ENCODE measurements at places on chromosomes 5 and 9.

DNA sequence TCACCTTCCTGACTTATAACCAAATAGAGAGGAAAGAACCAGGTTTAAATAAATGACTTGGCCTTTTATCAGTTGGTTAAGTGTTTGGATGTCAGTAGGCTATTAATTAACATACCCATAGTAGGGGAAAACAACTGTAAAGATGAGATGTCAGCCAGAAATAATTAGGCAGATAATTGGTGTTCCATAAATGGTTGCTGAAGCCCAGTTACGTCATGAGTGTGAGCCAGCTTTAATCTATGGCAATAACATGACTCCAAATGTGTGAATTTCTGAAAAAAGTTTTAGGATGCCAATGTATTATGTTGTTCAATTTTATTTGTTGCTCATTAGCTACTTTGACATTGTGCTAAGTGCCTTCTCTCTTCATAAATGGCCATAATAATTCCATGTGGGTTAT lies 180.5 kb downstream of the FBXL7 start:
- no peak for DNase-seq
- no peak overlapping the region for H3K4me3 ChIP-seq

DNA sequence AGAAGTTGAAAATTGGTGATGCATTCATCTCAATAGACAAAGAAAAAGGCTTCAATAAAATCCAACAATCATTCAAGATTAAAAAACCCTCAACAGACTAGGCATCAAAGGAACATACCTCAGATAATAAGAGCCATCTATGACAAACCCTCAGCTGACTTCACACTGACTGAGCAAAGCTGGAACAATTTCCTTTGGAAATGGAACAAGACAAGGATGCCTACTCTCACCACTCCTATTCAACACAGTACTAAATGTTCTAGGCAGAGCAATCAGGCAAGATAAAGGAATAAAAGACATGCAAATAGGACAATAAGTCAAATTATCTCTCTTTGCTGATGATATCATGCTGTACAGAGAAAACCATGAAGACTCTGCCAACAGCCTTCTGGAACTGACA lies 1188.1 kb downstream of the DTWD2 start:
- H3K4me3 ChIP-seq, result no peak overlapping the region
- H3K27ac ChIP-seq, result no peak overlapping the region
- H3K4me1 ChIP-seq, result no peaks in the 10 kb centered on the region
- no peaks in the 10 kb centered on the region for H3K27me3 ChIP-seq
- DNase-seq, result no peak
- no peaks in the 10 kb centered on the region for H3K36me3 ChIP-seq

DNA sequence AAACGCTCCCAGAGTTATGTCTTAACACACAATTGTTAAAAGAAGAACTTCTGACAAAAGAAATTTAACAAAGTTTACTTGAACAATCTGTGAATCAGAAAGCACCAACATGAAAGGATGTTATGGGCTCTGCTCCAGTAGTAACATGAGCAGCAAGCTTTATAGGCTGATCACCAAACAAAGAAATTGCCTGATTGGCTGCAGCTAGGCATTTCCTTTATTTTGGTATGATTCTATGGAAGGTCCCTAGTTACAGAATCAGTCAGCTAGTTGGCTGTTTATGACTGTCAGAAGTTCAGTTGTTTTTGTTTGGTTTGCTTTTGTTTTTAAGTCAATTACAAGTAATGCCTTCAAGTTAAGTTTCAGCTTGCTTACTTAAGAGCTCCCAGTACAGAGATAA lies 102.4 kb upstream of the SMC2 start:
- H3K36me3 ChIP-seq, result no peaks in the 10 kb centered on the region
- H3K27me3 ChIP-seq, result no peaks in the 10 kb centered on the region
- no peak for DNase-seq
- H3K4me1 ChIP-seq, result no peaks in the 10 kb centered on the region
- no peak overlapping the region for H3K4me3 ChIP-seq

DNA sequence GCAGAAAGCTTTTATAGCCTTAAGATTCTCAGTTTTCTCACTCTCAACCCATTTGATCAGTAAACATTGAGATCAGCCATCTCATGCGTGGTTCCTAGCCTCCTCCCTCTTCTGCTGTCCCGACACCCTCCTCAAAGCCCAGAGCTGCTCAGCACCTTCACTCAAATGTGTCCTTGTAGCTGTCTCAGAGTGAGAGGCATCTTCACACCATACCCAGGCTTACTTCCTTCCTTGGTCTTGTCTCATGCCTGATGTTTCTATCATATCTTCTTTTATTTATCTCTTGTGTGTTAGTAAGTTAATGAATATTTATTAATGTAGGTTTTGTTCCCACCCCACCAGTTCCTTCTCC lies 72.4 kb upstream of the SNX2 start:
- no peaks in the 10 kb centered on the region for H3K27me3 ChIP-seq
- H3K36me3 ChIP-seq, result no peaks in the 10 kb centered on the region
- no peak overlapping the region for H3K27ac ChIP-seq
- no peak overlapping the region for H3K4me3 ChIP-seq
- DNase-seq, result no peak

DNA sequence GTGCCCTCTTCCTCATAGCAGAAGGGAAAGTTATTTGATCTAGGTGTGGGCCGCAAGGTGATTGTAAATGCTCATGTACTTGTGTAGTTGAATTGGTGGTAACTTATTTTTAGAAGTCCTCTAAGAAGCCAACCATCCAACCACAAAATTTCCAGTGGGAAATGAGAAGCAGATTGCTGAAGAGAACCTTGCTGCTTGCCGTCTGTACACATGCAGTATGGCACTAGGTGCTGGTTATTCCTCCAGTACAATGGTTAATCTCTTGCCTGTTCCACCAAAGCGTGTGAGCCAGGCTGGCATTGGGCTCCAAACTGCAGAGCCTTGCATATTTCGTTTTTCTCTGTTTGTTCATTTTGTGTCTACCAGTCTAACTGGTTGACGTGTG lies 28.0 kb downstream of the PIP5K1B start:
- H3K27ac ChIP-seq, result peak overlapping the region; percentile 65
- H3K27me3 ChIP-seq, result no peaks in the 10 kb centered on the region
- peaks cover 54% of the 10 kb centered on the region for H3K4me1 ChIP-seq
- H3K4me3 ChIP-seq, result no peak overlapping the region

GRCh38 chr9:94083384-94083783 lies 880 bp upstream of the PTPDC1 start:
- H3K4me1 ChIP-seq, result no peaks in the 10 kb centered on the region
- no peaks in the 10 kb centered on the region for H3K27me3 ChIP-seq
- no peak overlapping the region for H3K4me3 ChIP-seq
- H3K27ac ChIP-seq, result no peak overlapping the region
- no peak for DNase-seq
- no peaks in the 10 kb centered on the region for H3K36me3 ChIP-seq

DNA sequence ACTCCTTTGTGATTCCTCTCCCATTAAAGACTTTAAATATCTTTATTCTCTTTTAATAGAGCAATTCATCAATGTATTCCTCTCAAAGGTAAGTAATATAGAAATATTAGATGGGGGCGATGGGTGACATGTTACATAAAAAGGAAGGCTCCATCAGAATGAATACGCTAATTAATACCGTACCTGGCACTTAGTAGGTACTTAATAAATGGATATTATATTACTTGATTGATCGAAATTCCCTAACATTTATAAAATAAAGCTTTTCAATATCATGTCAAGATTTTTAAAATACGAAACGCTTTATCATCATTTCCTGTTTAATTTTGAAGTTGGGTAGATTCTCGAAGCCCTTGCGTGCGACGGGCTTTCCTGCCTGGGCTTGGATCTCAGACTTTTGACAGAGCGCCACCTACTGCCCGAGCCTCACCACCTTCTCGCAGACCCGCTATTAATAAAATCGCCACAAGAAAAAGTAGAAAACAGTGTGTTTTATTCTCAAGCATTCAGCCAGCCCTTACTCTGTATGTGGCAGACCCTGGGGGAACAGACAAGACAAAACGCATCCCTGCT lies 99.4 kb downstream of the C5orf15 start:
- no peak overlapping the region for H3K27ac ChIP-seq
- H3K4me1 ChIP-seq, result no peaks in the 10 kb centered on the region
- DNase-seq, result peak; percentile 80
- H3K4me3 ChIP-seq, result no peak overlapping the region

DNA sequence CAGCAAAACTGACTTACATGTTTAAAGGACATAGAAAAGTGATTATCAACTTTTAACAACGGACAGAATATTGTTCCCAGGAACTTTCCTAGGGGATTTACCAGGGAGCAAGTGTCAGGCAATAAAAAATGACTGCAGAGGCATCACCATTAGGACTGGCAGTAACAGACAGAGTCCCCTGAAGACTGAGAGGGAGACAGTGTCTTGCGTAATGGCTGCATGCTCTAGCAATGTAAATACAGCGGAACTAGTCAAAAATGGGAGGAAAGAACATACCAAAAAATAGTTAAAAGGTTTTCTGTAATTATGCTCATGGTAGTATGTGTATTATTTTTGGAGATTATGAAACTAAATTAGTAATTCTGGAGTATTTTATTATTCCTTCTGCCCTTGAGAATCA lies 181.8 kb downstream of the CRB2 start:
- DNase-seq, result no peak
- no peak overlapping the region for H3K27ac ChIP-seq
- H3K4me1 ChIP-seq, result peaks cover 2% of the 10 kb centered on the region
- no peak overlapping the region for H3K4me3 ChIP-seq

GRCh38 chr5:126883564-126884245 lies 106.8 kb downstream of the LMNB1 start:
- H3K27ac ChIP-seq, result no peak overlapping the region
- H3K36me3 ChIP-seq, result no peaks in the 10 kb centered on the region
- H3K27me3 ChIP-seq, result no peaks in the 10 kb centered on the region
- H3K4me3 ChIP-seq, result no peak overlapping the region
- no peak for DNase-seq

DNA sequence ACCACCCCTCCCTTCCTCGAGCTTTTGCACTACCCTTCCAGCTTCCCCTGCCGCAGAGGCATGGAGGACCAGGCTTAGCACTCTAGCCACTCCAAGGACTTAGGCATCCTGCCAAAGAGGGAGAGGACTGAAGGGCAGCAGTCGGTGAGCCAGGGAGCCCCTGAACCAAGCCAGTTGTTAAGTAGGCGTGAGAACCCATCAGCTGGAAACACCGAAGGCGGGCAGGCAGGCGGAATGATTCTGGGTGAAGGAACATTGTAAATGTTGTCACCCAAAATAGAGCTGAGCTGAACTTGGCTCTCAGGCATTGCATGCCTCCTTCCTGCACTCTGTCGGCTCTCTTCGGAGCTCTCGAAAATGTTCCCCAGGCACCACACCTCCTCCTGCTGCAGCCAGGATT lies 42.8 kb downstream of the NRG2 start:
- no peaks in the 10 kb centered on the region for H3K4me1 ChIP-seq
- no peak overlapping the region for H3K27ac ChIP-seq
- H3K4me3 ChIP-seq, result no peak overlapping the region
- no peak for DNase-seq
- no peaks in the 10 kb centered on the region for H3K27me3 ChIP-seq

DNA sequence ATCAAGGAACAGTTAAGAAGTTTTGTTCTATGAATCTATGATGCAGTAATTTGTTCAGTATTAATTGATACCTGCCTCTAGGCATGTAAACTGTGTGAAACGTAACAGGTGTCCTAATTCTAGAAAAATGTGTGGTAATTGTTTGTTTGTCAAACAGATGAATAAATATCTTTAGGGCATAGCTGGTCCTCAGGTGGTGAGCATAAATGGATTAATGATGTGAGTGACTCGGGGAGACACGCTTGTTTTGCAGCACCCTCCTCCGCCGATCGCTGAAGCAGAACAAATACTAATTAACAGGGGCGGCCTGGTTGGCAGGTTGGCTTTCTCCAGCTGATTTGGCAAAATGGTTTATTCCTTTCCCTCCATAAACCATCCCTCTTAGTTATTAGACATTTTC lies 88.8 kb downstream of the TLE4 start:
- H3K27ac ChIP-seq, result no peak overlapping the region
- peaks cover 2% of the 10 kb centered on the region for H3K36me3 ChIP-seq
- DNase-seq, result no peak
- H3K27me3 ChIP-seq, result no peaks in the 10 kb centered on the region

- H3K4me3 ChIP-seq, result no peak overlapping the region
- peaks cover 4% of the 10 kb centered on the region for H3K27me3 ChIP-seq
- no peak for DNase-seq
- no peaks in the 10 kb centered on the region for H3K4me1 ChIP-seq
- no peak overlapping the region for H3K27ac ChIP-seq
These were observed 102.5 kb upstream of the TNC start for GRCh38 chr9:115220319-115221005.
